ENCODE measurements at places on chromosomes 12 and 14.
A peak's percentile ranks its signal among the peaks of the same experiment; 100 is the strongest.

DNA sequence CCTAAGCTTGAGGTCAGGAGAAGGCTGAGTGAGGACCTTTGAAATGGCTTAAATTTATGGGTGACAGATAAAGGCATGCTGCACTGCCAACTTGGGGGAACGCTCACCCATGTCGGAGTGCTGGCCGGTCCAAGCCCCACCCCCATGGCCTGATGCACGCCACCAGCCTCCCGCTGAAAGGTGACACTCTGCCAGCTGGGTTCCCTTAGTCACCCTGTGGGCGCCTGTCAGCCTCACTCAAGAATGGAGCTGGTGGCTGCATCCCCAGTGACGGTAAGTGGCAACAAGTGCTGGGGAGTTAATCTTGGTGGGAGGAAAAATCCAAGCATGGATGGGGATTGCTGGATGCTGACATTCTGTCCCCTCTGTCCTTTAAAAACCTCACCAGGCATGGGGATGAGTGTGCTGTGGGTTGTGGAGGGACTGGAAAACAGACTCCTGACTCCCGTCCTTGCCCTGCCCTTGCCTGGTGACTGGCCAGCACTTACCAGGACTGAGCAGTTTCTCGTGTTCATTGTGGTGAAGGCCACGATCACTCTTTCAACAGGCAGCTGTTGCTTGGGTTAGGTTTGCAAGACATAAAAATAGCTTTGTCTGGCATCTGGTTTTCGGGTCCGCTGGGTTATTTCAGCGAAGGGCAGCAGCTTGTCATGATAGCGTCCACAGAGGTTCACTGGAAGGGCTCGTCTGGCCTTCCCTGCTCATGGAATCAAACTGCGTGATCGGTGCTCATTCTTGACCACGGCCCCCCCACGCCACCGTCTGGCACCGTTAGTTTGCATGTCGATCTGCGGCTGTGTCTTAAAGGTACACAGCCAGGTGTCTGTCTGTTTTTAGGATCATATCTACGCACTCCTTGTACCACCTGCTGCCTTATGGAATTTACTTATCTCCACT, 15.0 kb downstream of the ACACB start:
- no peak for DNase-seq

GRCh38 chr12:131057211-131057721, 103.6 kb downstream of the ADGRD1 start:
- no peak for DNase-seq

DNA sequence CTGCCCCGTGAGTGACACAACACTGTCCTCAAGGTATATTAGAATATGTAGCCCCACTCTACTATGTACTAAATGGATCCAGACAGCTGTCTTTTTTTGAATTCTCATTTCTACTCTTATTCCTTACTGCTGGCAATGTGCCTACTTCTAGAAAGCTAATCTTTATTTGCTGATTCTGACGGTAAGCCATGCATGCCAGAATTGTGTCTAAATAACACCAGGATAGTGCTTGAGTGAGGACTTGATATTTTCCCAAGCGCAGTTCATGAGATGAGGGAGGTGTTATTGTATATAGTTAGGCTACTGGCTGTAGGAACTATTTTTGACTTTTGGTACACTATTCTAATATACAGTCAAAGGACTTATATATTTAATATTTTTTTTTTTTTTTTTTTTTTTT, 316.2 kb upstream of the NAV3 start:
- no peak for DNase-seq

- no peak for DNase-seq
These were observed 89.6 kb downstream of the ARF6 start for GRCh38 chr14:49982501-49982951.

- DNase-seq: no peak
These were observed 927.0 kb downstream of the SLC16A7 start for GRCh38 chr12:60522684-60523400.

DNA sequence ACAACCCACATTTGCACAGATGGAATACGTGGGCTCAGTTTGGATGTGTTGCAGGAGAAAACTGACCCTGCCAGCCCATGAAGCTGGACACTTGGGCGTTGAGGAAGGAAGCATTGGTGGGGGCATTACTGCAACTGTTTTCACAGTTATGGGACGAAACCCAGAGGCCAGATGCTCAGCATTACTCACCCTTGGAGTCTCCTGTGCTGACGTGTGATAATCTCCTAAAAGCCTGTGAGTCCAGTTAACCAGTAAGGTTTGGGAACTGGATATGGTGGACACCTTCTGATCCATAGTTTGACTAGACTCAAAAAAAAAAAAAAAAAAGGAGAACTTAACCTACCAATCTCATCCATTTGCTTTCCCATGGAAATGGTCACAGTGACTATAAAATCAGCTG, 52.8 kb upstream of the EGLN3 start:
- DNase-seq: no peak

DNA sequence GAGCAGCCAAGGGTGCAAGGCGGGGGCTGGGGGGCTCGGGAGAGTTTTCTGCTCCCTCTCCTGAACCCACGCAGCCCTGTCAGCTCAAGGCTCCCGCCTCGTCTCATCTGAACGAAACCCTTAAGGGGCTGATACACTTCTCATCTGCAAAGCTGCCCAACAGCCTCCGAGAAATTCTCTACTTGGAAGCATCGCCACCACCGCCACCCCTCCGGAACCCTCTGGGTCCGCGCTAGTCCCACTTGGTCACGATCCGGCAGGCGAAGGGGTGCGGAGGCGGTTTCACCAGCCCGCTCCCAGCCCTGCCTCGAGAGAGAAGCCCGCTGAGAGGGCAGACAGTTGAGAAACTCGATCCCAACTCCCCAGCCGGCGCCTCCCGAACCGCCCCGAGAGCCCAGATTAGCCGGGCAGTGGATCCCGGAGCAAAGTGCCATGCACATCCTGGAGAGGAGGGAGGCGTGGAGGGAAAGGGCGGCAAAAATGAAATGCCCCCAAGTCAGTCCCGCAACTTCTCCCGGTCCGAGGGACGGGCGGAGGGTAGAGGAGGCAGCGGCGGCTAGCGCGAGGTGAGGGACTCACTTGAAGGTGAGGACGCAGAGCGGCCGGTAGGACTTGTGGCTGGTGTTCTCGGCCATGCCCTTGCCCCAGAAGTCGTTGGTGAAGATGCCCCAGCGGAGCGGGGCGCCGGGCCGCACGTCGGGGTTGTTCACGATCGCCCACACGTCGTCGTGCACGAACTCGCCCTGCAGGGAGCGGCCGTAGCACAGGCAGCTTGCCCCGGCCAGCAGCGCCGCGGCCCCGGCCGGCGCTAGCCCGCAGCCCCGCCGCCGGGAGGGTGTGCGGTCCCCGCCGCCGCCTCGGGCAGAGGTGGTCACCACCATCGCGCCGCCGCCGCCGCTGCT, 620 bp downstream of the TMTC1 start:
- DNase-seq: peak; percentile 48

DNA sequence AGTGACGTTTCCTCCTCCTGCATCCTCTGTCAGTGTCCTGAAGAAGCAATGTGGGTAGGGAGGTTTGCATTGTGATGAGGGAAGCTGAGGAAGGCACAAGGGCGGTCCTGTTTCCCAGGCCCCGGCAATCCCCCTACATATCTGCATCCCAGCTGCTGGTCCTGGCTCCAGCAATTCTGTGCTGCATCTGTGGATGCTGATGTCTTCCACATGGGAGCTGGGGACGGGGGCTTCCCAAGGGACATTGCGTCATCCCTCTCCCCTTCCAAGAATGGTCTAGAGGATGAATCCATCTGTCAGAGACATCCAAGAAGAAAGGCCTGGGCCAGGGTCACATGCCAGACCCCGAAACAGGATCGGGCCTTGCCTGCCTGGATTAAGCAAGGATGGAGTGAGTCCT, 52.1 kb downstream of the TSPAN11 start:
- DNase-seq: no peak
